ENCODE measurements at places on chromosomes 1 and 21.
A peak's percentile ranks its signal among the peaks of the same experiment; 100 is the strongest.

GRCh38 chr1:16615253-16616252 is 2.2 kb upstream of the NBPF1 start:
- DNase-seq = no peak

DNA sequence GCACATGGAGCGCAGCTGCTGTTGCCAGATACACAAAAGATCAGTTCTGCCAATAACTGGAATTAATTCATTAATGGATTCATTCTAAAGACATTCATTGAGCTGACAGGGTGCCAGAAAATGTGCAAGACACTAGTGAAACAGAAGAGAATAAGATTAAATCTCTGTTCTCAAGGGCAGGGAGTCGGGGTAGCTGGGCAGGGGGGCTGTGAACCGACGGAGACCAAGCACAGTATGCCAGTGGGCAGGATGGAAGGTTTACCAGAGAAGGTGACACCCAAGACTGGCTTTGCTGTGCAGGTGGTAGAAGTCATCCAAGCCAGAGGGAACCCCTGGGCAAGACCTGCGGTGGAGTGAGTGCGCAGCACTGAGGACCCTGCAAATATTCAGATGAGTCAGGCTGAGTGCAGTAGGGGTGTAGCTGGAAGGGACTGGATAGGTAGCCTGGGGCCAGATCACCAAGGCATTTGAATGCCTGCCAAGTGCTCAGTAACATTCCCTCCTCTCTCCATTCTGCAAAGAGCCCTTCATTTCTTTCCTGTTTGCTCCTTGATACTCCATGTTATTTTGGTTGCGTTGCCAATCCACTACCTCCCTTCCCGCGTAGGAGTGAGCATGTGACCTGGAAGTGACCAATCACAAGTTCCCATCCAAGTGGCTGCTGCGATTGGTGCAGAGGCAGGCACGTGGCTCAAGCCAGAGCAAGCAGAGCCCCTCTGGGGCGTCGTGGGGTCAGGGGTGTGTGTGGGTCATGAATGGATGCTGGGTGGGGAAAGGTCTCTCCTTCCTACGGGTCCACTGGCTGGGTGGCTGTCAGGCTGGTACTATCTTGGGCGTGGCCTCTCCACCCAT is 413.1 kb downstream of the PTPRU start:
- no peak for DNase-seq

- peak; percentile 79 for DNase-seq
Observed at GRCh38 chr1:15952317-15953258, 23.3 kb downstream of the ZBTB17 start.

DNA sequence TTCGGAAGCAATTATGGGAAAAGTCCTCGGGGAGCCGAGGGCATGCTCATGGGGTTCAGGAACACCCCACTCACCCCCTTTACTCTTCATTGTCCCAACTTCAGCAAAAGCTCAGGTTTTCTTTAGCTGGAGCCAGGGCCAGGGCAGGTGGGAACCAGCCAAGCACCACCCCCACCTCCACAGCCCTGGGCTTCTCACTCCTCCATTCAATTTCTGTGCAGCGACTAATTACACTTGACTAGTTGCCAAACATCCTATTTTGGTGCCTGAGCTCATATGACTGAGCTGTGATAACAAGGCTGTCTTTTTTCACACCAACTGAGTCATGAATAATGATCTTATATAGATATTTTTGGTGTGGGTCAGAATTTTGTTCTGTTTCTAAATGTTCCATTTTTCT is 257.2 kb upstream of the AJAP1 start:
- DNase-seq = no peak

DNA sequence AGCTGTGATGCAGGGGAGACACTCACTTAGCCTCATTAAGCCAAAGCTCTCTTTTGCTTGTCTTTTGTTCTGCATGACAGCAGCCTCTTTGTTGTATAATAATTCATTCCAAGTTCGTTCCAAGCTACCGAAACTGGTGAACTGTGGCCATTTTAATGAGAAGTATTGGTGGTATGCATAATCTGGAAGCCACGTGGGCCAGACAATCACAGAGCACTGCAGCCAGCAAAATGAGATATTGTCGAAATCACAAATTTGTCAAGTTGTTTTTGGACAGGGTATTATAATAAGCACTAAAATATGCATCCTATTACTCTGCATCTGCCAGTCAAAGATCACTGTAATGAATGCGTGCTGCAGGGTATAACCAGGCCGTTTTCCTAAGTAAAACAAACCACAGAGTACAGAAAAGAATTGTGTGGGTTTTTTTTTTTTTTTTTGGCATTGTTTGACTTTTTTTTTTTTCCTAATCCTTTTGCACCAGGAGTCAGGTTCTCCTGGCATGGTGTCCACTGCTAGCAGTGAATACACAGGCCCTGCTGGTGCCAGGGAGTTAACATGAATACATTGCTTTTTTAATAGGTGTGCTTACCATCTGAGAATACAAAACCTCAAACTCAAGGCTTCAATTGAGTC is 423.9 kb downstream of the PTBP2 start:
- no peak for DNase-seq

GRCh38 chr1:163258181-163258580 is 55.5 kb upstream of the RGS5 start:
- DNase-seq = no peak

- peak; percentile 43 for DNase-seq
Observed at GRCh38 chr1:240190881-240191401, 99.3 kb downstream of the FMN2 start.

- DNase-seq = no peak
Observed at GRCh38 chr1:189633658-189634057, 844.0 kb downstream of the BRINP3 start.

DNA sequence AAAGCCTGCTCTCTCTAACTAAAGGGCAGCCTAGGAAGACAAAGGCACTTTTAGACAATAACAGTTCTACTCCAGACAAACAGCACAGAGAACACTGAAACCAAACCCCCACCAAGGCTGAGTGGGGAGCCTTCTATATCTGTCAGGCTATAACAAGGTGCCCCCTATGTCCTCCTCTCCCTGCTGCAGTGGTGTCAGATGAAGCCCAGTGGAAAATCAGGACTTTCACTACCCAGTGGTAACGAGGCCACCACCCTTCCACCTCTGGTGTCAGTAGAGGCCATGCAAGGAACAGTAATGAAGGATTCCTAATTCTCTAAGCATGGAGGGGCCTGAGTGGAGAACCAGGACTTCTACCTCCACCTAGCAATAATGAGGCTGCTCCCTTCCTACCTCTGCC is 83.7 kb downstream of the ZSWIM5 start:
- DNase-seq = no peak

DNA sequence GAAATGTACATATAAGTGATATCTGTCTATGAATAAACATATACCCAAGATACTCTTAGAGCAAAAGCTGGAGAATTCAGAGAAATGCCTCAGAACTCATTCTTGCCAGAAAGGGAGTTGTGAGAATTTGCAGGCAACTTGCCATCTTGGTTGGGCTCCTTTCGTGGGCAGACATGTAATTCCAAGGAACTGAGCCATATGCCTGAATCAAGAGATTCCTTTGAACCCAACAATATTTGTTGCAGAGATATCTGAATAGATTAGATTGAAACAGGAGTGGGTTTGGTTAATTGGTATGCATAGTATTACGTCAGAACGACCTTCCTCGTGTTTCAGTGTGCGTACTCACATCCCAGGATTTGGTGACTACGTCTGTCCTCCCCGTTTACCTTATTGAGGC is 67.0 kb downstream of the TGFB2 start:
- DNase-seq = no peak

GRCh38 chr1:236066828-236067386 is 2.0 kb upstream of the NID1 start:
- DNase-seq = peak; percentile 71

DNA sequence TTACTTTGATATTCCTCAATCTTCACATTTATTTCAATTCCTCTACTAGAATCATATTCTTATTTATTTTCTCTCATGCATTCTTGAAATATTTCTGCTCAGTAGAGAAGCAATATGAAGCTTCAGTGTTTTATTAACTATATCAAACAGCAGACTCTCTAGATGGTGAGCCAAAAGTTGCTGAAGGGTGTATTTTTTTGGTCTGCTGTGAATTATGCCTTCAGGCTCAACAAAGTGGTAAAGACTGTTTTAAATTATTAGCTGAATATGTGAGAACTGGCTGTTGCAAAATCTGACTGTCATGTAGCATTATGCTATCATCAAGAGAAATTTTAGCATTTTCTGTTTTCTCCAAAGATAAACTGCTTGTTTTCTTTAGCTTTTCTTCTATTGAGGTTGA is 24.9 kb upstream of the CDC42BPA start:
- DNase-seq = no peak

DNA sequence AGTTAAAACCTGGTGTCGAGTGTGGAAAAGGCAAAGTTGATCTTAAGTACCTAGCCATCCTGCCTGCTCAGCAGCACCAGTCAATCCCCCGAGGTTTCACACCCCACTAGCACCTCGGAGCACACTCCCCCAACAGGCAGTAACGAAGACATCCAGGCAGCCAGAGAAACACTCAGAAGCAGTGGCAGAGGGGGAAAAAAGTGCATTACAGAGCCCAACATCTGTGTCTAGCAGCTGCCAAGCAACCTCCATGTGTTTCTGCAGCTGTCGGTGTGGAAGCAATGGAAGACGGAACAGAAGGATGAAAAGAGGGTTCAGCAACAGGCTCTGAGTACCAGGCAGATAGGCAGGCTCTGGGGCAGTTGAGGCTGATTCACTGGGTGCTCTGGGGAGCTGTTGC is 73.4 kb upstream of the PROX1 start:
- DNase-seq = no peak
